OCI-LY7 (cell line): ENCODE measurements at places on chromosomes 12 and 14. TPM values are rescaled to one million over a fixed set of nuclear protein-coding genes. Genes with fewer than 3 reads are reported as not detected.

TEX52 gene
- total RNA-seq, result 0.29 TPM in 1 of 2 replicates, not detected in the other

TMTC2 gene
- 5.6 and 6.2 TPM in 2 replicates for total RNA-seq

DNA sequence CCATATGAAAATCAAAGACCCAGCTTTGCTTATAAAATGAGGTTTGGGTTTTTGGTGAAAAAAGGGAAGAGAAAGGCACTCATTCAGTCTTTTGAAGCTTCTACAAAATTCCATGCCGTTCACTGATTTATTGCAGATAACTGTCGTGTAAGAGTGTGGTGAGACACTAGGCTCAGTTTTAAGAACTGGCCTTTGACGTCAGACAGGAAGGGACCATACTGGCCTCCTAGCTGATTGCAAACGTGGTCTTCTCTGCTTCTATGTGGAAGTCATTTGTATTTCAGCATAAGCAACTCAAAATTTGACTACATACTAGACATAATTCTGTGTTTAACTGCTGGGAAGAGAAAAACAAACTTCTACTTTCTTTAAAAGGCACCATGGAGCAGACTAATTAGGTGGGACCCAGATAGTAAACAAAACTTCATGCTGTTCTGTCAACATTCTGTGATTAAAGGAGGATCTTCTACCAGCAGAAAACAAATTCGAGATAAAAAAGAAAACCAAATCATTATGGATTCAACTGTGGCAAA, 168.7 kb downstream of the TTC7B start:
- no peak for DNase-seq

GRCh38 chr14:96424109-96424989, 32.4 kb downstream of the AK7 start:
- peak; percentile 78 for DNase-seq

KIF26A gene
- not detected in 2 replicates for total RNA-seq

DNA sequence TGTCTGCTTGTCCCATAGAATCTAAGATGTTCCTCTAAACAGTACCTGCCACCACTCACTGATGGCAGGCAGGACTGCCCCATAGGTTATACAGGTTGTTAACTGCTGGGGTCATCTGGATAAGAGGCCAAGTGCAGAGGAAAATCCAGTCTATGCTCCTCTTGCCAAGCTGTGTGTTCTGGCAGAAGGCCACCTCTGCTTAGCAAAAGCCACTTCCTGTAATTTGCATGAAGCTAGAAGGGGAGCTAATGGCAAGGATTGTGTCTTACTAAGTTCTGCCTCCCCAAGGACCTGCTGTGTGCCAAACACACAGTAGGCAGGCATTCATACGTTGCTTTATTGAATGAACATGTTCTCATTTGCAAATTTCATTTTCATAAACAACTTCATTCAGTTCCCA, 445.4 kb downstream of the BCL11B start:
- peak; percentile 23 for DNase-seq

- DNase-seq, result no peak
Observed at GRCh38 chr12:67451206-67451605, 182.0 kb downstream of the CAND1 start.

- no peak for DNase-seq
Observed at GRCh38 chr14:29846339-29847055, 81.2 kb downstream of the PRKD1 start.

GRCh38 chr12:130856088-130856487, 15.8 kb upstream of the RAN start:
- no peak for DNase-seq

- no peak for DNase-seq
Observed at GRCh38 chr14:39946807-39947206, 514.6 kb upstream of the FBXO33 start.
